DMS53 (cell line): ENCODE measurements at places on chromosomes 11 and 22.

DNA sequence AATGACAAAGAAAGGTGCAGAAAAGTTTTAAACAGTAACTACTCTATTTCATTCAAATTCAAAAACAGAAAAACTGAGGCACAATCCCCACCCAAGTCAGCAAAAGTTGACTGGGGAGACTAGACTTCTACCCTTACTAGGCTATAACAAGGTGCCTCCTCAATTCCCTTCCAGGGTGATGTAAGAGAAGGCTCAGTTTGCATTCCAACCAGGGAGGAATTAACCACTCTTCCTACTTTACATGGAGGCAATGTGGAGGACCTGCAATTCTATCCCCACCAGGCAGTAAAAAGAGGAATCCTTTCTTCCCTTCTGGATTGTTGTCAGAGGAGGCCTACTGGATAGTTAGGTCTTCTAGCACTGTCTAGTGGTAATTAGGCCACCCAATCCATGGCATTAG is 26.1 kb downstream of the TYR start:
- DNase-seq = peak; percentile 10

- DNase-seq = no peak
Measured at GRCh38 chr11:127902382-127902781, 685.0 kb downstream of the ETS1 start.

DNA sequence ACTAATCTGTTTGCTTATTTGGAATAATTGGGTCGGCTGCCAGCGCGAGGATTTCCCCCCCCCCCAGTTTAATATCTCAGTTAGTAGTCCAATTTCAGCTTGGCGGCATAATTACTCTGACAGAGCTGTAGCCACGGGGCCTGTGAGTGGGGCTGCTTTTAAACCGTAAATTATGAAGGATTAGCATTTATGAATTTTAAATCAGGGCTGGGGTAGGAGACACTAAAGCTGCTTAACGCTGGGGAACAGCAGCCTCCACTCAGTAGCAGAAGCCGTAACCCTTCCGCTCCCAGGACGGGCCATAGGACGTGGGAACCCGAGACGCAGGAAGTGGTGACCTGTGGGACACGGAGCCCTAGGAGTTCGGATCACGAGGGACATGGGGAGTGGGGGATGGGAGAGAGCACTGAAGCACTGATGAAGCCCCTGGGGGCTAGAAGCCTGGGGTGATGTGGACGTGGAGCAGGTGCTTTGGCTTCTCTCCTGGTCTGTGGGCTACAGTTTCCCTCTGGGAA is 66.2 kb upstream of the LMO1 start:
- no peak for DNase-seq

DNA sequence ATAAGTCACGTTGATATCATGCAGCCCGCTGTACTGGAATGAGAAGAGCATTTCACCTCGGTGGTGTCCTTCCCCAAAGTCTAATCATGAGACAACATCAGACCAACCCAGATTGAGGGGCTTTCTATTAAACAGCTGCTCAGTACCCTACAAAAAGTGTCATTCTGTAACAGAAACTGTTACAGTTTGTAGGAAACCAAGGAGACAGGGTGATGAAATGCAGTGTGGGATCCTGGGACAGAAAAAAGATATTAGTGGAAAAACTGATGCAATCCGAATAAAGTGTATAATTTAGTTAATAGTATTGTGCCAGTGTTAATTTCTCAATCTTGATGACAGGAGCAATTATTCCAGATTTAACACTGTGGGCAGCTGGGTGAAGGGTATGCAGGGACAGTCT is 128.0 kb downstream of the MICAL2 start:
- no peak for DNase-seq

DNA sequence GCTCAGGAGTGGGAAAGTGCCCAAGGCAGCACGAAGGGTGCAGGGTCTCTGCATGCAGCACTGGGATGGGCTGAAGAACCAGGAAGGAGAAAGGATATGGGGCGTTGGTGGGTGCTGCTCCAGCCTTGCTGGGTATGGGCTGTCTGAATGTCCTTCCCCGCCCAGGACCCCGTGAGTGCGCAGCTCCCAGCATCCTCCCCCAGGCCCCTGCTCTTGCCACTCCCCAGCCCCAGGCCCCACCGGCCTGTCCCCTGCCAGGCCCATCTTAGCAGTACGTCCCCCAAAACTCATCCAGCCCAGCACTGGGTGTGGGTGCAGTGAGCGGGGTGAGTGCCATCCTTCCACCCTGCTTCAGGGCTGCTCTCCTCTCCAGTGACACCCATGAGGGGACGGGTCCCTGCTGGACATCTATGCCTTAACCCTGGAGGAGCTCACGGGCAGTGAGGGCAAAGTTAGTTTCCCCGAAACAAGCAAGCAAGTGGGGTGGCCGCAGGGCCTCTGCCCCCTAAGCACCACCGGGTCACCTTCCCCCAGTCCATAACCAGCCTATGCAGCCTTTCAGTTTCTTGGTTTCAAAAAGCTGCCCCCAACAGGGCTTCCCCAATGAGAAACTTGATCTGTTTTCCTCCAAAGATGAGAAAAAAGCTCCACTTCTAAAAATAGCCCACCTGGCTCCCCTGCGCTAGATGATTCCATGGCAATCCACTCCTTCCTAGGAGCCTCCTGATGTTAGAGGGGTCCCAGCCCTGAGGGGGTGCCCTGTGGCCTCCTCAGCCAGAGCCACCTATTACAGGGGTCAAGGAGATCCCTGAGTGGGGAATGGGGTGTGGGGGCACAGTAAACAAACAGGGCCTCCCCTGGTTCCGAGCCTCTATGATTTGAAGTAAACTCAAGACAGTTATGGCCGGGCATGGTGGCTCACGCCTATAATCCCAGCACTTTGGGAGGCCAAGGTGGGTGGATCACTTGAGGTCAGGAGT is 103.8 kb downstream of the MORC2 start:
- DNase-seq = no peak
